Stimulated activated CD4-positive, alpha-beta T cell treated with anti-CD3 and anti-CD28 coated beads, Interleukin-15, amount 100 ng/mL, for 48 hours (primary cell): ENCODE measurements at places on chromosomes 5 and 9.

- DNase-seq = no peak
Measured at GRCh38 chr5:2180456-2180855, 297.7 kb upstream of the IRX4 start.

DNA sequence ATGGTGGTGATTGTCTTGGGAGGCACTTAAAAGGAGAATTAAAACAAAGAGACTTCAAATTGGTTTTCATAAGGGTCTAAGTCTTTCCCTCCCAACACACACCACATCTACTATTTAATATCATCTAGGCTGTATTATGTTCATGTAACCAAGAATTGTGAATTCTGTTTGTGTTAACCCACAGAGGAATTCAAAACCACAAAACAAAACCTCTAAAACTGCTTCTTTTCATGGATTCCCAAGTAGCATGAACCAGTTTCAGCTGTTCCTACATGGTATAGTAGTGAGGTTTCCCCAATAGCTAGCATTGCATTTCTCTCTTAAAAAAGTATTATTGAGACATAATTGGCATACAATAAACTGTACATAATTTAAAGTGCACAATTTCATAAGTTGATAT lies 283.8 kb downstream of the CD180 start:
- DNase-seq = no peak

DNA sequence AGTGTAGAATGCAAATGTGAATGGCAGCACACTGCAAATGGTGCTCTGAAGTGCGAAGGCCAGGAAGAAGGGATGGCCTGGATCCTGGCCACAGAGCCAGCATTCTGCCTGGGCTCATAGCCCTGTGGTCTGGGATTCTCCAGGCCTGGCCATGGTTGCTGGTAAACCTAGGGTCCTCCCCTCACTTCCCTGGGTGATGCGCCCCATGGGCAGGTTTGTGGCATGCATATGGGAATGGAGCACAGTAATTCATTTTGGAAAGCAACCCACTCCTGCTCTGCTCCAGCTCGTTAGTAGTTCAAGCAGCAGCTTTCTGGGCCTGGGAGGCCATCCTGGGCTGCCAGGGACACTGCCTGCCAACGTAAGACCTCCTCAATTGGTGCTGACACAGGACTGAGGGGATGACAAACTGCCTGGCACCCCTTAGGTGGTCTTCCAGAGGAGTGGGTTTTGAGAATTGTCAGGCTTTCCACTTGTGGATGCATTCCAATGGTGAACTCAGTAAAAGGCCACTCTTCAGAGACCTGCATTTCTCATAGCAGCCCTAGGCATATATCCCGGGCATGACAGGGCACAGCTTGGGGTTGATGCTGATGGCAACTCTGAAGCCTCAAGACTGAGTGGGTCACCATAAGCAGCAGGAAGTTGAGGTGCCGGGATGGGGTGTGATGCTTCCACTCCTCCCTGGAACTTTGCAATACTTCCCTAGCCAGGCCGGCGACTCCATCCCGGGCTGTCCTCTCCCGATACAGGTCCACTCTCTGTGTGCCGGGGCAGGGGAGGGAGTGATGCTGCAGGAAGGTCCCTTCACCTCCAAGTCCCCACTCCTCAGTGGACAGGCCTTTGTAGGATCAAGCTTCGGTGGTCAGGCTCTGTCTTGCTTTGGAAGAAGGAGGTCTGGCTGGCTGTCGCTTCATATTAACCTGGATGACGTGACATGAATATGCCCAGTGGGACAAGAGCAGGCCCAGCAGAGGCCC lies 1.2 kb upstream of the SLC25A48 start:
- DNase-seq = no peak

DNA sequence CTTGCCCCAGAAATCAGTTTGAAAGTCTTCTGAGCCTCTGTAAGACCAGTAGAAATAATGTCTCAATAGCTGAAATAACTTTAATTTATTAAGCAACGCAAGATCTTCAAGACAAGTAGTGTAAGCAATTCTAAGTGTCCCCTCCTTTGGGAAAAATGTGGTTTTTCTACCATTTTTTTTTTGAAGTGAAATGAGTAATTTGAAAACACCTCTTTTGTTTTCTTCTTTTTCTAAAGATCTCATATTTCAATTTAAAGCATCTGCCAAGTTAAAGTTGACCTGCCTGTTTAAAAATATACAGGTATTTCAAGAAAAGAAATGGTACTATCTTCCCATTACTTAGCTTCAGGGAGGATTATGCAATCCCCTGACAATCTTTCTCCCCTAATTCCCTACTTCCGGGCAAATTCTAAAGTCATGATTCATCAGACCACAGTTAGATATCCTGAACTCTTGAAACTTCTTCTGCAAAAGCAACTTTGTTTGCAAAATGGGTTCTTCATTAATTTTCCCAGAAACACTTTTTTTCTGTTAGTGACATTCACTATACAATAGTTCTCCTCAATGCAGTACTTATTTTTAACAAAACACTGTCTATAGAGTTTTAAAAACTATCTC lies 7.8 kb upstream of the ANXA1 start:
- no peak for DNase-seq

DNA sequence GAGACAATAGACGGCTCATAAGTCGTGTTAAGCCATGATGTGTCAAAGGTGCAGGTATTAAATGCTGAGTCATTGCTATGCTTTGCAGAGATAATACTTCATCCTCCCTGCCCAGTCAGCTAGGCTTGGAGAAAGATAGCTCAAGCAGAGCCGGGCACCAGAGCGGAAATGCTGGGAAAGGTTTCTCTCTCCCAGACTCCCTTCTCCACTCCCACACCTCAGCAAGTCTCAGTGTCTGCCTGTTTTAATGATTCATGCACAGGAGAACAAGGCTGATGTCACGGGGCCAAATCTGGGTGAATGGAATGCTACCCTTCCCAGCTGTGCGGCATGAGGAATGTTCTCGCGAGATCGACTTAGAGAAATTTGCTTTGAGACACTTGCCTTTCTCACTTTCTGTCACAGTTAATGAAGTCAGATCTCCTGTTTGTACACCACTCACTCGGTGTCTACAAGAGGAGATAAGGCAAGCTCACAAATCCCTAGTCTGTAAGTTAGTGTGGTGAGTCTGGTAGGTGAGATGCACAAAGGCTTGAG lies 204.4 kb downstream of the EFNA5 start:
- DNase-seq = no peak

- DNase-seq = no peak
Measured at GRCh38 chr5:14193496-14193895, 50.4 kb downstream of the TRIO start.

GRCh38 chr5:124922255-124922975 lies 176.0 kb upstream of the ZNF608 start:
- no peak for DNase-seq

DNA sequence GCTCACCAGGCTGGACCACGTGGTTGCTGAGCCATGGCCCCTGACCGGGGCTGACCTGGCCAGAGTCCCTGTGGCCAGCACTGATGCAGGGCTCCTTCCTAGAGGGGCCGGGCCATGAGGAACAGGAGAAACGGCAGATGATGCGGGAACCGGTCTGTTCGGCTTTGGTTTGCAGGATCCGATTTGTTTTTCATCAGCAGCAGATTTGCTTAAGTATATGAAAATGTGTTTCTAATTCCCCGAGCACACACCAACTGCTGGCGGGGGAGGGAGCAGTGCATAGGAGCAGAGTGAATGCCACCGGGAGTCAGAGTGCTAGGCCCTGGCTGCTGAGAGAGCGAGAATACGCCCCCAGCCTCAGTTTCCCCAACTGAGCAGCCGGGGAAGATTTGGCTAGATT lies 13.6 kb downstream of the NTNG2 start:
- no peak for DNase-seq

DNA sequence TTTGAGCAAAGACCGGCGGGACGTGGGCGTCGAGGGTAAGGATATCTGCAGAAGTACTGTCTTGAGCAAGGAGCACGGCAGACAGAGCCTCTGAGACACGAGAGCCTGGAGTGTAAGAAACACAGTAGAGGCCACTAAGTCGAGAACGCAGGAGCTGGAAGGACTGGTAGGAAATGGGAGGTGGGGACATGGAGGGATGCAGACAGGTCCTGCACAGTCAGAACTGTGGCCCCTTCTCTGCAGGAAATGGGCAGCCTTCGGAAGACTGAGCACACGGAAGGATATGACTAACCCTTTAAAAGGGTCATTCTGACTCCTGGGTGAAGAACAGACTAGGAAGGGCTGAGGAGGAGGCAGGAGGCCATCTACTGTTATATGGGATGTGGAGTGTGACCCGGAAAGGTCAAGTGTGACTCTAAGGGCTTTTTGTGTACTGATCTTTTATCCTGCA lies 1.4 kb upstream of the CAMSAP1 start:
- no peak for DNase-seq

GRCh38 chr9:94874316-94874715 lies 147.8 kb downstream of the AOPEP start:
- no peak for DNase-seq

DNA sequence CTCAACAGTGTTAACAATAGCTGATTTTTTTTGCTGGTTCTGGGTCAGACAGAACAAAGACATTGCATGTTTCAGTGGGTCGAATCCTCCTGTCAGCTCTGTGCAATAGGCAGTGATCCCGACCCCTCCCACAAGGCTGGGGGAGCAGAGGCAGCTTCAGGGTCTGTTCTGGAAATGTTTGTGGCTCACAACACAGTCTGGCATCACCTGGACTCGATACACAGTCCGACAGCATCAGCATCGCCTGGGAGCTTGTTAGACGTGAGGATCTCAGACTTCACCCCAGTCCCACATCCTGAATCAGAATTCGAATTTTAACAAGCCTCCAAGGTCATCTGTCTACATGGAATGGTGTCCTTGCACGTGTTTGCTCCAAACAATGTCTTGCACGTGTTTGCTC lies 384.7 kb downstream of the IRX2 start:
- DNase-seq = no peak

GRCh38 chr5:142611154-142611553 lies 74.7 kb downstream of the FGF1 start:
- DNase-seq = peak; percentile 67

DNA sequence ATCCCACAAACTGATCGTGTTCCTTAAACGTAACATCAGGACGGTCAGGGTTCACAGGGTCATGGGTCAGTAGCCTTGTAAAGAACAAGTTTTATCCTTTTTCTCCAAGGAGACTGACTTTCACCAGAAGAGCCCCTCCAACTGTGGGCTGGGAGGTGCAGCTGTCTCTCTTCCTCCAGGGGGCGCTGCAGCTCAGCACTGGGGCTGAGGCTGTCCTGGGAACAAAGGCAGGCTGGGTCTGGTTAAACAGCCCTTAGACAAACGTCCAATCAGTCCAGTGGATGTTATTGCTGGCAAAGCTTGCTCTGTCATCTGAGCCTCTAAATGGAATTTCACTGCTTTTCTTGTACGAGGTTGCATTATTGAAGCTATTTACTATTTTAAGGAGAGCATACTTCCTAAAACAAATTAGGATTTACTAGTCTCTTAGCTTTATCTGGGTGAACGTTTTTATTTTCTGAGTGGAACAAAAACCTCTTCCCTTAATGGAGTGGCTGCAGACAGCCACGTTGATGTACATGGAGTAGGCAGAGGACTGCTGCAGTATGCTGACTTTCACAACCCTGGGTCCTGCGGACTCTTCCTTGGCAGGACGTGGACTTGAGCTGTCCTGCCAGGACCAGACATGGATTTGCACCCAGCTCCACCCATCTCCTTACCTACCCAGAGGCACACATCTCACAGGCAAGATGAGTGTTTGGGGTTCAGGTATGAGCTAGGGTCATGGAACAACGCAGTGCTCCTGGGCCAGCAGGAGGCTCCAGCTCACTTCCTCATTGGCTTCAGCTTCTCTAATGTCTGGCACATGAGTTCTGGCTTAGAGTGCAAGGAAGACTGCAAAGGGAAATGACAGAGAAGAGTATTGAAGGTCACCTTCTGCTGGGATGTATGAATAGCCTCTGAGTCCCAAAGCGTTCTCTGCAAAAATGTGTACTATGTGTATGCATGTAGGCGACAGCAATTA lies 7.8 kb downstream of the EXOSC2 start:
- DNase-seq = peak; percentile 39

DNA sequence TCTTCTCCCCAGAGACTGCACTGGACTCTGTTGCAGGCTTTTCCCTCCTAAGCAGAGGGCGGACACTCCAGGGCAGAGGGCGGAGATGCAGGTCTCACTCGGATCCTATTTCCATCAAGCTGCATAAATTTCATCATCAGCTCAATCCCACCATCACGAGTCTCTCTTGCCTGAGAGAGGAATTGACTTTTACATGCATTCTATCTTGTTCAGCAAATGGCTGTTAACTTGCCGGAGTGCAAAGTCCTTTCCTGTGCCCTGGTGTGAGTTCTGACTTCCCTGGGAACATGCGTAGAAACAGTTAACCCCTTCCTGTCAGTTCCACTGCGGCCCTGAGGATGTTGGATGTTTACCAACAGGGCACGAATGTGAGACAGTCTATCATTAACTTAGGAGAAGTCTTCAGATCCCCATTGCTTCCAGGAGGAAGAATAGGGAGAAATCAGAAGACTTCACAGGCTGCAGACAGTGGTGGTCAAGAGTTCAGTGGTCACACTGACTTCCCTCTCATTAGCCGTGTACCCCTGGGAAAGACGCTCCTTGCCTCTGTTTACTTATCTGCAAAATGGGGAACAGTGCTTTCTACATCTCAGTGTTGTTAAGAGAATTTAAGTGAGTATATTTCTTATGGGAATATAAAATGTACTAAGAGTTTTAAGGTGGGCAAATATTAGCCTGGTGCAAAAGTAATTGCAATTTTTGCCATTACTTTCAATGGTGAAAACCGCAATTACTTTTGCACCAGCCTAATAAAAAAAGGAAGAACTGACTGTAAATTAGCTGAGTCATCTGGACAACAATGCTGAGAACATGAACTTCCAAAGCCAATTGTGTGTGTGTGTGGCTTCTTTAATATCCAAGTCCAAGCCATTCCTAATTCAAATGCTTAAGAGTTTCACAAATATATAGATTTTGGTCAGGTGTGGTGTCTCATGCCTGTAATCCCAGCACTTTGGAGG lies 248.0 kb downstream of the DRD1 start:
- DNase-seq = no peak

GRCh38 chr5:127406326-127407121 lies 110.9 kb upstream of the PRRC1 start:
- DNase-seq = no peak

GRCh38 chr5:153619771-153620170 lies 129.3 kb downstream of the GRIA1 start:
- DNase-seq = no peak

DNA sequence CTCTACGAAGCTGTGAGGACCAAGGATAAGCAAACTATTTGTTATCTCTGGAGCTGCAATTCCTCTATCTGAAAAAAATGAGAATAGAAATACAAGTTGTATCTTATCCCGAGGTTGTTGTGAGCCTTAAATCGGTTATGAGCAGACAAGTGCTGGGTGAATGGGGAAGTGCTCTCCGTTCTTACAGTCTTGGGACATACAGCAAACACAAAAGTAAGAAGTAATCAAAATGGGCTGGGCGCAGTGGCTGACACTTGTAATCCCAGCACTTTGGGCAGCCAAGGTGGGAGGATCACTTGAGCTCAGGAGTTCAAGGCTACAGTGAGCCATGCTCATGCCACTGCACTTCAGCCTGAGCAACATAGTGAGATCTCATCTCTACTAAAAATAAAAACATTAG lies 31.7 kb downstream of the ITK start:
- DNase-seq = no peak
